ENCODE measurements at places on chromosomes 13 and 19.

GRCh38 chr13:98350746-98351330 is 173.8 kb upstream of the RNF113B start:
- DNase-seq: no peak

- no peak for DNase-seq
Observed at GRCh38 chr13:61255040-61255796, 160.4 kb downstream of the PCDH20 start.

- no peak for DNase-seq
Observed at GRCh38 chr19:39825531-39826076, 8.4 kb downstream of the DYRK1B start.

- DNase-seq: peak; percentile 90
Observed at GRCh38 chr13:52195401-52195837, 36.0 kb upstream of the NEK3 start.

- no peak for DNase-seq
Observed at GRCh38 chr13:104810242-104810641, 1725.2 kb downstream of the EFNB2 start.

GRCh38 chr13:84933797-84934196 is 865.4 kb downstream of the SLITRK6 start:
- no peak for DNase-seq

- peak; percentile 96 for DNase-seq
Observed at GRCh38 chr19:296476-297225, 5.4 kb upstream of the PLPP2 start.

DNA sequence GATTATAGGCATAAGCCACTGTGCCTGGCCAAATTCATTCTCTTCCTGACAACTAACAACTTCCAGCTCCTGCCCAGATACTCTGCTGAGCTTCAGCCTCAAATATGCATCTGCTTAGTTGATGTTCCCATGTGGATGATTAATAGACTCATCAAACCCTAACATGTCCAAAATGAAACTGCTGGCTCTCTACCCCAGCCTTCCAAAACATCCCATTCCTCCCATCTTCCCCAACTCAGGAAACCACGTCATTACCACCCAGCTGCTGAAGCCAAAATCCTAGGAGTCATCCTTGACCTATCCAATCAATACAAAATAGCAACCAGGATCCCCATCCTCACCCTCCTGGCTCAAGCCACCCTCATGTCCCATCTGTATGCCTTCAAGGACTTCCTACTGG is 20.9 kb downstream of the POU2F2 start:
- DNase-seq: no peak

DNA sequence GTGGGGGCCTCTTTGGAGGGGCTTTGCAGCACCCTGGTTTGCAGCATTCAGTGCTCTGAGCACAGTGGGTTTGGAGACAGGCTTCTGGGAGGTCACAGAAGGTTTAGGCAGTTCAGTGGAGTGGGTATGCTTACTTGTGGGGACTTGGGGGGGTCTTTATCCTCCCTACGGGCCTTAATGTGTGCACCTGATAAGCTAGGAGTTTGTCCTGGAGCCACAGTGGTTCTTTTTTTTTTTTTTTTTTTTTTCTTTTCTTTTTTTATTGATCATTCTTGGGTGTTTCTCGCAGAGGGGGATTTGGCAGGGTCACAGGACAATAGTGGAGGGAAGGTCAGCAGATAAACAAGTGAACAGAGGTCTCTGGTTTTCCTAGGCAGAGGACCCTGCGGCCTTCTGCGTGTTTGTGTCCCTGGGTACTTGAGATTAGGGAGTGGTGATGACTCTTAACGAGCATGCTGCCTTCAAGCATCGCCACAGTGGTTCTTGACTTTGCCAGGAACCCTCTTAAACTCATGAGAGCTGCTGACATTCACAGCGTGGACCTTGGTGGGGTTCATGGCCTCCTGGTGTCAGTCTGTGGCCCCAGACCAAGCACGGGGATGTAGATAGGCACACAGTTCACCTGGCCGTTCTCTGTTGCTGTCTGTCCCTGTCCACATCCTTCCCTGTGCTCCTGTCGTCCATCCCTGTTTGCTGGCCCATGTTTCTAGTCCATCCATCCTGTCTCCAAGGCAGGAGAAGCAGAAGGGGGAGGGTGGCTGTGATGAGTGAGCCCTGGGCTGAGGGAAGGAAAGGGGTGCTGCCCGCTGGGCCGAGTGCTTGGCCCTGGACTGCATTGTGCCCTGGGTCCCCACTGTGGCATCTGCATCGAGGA is 2.7 kb downstream of the EGLN2 start:
- no peak for DNase-seq

DNA sequence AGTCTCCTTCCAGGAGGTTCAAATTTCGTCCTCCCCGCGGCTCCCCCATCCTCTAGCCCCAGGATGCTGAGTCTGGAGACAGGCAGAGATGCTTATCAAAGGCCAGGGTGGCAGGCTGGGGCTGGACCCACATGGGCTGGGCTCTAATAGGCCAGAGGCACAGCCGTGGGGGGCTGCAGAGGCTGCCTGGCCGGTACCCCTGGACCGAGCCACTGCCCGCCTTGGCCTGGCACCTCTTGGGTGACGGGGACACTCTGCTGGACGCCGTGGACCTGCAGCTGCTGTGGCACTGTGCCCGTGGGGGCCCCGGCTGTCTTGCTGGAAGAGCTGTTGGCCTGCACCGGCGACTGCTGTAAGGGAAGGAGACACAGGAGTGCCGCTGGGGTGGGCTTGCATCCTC is 25.8 kb downstream of the RFX1 start:
- DNase-seq: no peak

GRCh38 chr13:61024046-61024445 is 391.6 kb downstream of the PCDH20 start:
- DNase-seq: no peak

DNA sequence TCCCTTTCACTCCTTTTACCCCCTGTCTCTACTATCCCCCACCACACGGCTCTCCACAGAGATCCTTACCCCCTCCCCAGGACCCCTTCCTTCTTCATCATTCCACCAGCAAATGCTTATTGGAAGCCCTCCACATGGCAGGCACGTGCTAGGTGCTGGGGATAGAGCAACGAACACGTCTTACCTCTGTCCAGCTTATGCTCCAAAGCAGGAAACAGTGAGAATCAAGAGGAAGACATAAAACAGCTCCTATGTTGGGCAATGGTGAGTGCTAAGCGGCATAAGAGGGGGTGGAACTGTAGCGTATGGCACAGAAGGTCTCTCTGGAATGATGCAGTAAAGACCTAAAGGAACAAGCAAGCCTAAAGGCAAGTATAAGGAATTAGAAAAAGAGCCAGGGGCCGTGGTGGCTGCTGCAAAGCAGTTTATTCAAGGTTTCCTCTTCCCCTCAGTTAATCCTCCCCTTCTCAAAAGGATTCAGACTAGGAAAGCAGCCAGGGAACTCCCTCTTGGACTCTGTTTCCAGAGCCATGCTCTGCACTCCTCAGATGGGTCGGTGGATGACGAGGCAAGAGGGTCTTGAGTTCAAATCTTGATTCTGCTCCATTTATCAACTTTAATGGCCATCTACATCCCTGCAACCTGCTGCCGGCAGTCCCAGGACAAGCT is 289.4 kb downstream of the FOXO1 start:
- no peak for DNase-seq

GRCh38 chr13:99830931-99831330 is 140.6 kb downstream of the ZIC5 start:
- DNase-seq: no peak

GRCh38 chr19:36097036-36097435 is 13.9 kb upstream of the OVOL3 start:
- DNase-seq: no peak

- no peak for DNase-seq
Observed at GRCh38 chr19:2012941-2013682, 2.4 kb downstream of the BTBD2 start.

GRCh38 chr19:50768277-50768676 is 2.0 kb upstream of the GPR32 start:
- DNase-seq: no peak

GRCh38 chr19:12111176-12111575 is 29.0 kb downstream of the ZNF20 start:
- no peak for DNase-seq

DNA sequence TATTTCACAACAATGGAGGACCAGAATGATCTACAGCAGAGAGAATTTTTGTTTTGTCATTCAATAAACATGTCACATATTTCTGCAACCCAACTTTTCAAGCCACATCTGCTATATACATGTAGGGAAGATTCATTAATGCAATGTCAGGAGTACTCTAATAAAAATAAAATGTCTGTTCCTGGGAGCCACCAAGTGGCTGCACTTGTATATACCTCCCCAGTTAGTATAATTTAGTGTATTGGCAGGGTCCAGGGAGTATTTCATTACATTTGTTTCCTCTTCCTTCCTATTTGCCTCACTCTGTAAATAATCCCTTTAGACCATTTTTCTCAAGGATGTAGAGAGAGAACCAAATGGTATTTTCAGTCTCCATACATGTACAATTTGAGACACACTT is 1169.0 kb downstream of the DIAPH3 start:
- DNase-seq: no peak

- no peak for DNase-seq
Observed at GRCh38 chr19:33040994-33041827, 23.5 kb downstream of the RHPN2 start.

- DNase-seq: no peak
Observed at GRCh38 chr19:30358821-30359580, 13.2 kb upstream of the ZNF536 start.

- no peak for DNase-seq
Observed at GRCh38 chr19:34692549-34692948, 15.1 kb downstream of the ZNF302 start.

DNA sequence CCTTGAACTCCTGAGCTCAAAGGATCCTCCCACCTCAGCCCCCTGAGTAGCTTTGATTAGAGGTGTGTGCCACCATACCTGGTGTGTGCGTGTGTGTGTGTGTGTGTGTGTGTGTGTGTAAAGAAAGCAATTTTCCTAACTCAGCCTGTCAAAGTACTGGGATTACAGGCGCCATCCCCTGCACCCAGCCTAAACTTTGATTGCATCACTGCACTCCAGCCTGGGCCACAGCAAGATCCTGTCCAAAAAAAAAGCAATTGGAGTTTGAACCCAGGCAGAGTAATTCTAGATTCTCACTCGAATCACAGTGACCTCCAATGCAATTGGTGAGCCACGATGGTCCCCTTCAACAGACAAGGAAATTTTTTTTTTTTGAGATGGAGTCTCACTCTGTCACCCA is 29.1 kb downstream of the NLRP12 start:
- DNase-seq: no peak

DNA sequence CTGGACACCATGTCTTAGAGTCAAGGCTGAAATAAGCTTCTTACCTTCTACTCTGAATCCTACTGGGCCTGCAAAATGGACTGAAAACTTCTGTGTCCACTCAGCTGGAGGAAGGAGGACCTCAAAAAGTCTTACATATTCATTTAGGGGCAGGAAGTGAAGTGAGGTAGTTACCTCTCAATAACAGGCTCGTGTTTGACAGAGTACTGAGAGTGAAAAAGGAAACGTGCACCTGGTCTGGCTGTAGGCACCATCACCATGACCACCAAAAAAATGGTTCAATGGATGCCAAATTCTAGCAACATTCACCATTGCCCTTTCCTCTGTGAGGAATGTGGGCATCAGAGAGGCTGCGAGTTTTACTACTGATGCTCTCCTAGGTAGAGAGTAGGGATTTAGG is 176.2 kb downstream of the RFC3 start:
- DNase-seq: no peak

- DNase-seq: no peak
Observed at GRCh38 chr13:106626473-106626872, 58.5 kb upstream of the ARGLU1 start.

DNA sequence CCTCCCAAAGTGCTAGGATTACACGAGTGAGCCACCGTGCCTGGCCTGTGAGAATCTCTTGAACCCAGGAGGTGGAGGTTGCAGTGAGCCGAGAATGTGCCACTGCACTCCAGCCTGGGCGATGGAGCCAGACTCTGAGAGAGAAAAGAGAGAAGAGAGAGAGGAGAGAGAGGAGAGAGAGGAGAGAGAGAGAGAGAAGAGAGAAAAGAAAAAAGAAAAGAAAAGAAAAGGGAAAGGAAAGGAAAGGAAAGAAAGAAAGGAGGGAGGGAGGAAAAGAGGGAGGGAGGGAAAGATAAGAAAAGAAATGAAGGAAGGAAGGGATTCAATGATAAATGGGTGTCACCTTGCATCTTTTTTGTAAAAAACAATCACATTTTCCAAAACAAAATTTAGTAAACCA is 23.0 kb upstream of the PSPC1 start:
- no peak for DNase-seq

DNA sequence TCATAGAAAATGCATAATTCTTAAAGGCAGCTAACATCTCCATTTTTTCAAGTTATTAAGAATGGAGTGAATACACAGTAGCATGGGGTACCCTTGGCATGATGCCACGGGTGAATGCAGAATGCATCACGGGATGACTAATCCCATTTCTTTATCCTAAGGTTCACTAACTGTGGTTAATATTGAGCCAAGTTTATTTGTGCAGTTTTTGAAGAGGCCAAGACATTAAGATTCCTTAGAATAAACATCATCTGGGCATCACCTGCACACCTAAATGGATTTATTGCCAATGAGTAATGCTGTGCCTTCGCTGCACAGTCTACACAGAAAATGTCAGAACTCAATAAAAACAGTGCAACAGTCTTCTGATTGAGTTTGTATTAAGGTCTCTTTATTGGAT is 333.1 kb downstream of the GPC6 start:
- no peak for DNase-seq

DNA sequence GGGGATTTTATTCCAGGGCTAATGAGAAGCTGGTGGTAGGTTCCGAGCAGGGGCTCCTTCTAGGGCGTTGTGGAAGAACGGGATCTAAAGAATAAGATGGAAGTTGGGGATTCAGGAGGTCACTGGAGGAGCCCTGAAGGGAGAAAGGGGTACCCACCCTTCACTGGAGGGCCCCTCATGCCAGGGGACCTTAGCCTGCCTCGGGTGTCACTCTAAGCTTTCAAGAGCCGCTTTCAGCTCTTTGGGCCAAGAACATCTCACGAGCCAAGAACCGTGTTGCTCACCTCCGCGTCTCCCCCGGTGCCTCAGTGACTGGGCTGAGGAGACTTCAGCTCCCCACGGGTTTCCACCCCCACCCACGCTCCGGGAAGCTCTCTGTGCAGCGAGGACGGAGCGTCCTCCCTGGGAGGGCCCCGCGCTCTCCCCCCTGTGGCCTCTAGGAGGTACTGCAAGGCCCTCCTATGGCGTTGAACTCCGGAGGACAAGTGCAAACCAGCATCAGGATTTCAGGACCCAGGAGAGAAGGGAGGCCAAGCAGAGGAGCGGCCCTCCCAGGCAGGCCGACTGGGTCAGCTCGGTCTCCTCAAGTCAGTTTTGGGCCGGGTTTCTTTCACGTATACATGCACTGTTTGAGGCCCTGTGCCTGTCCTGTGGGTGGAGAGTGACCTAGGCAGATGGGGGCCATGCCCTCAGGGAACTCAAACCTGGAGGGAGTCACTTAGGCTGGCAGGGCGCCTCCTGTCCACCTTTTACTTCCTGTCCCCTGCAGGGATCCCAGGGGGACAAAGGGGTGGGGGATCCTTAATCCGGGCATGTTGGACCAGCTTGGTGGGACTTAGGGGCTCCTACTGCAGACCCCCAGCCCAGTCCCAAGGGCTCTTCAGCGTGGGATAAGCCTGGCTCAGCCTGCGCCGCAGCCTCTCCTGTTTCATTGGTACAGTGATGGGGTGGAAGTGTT is 5.1 kb upstream of the KRTDAP start:
- peak; percentile 91 for DNase-seq

Measured in suppressor macrophage (primary cell).